ENCODE measurements at places on chromosomes 1 and 21. TPM values are rescaled to one million over a fixed set of nuclear protein-coding genes. Genes with fewer than 3 reads are reported as not detected.

The RAD54L gene
- total RNA-seq = 4.0 TPM

The MSH4 gene
- 0.20 TPM for total RNA-seq

The MYCL gene
- 0.37 TPM for total RNA-seq

The ZMYND12 gene
- 0.39 TPM for total RNA-seq

The THAP3 gene
- total RNA-seq = 19.5 TPM

The TNNI3K gene
- total RNA-seq = 0.39 TPM

The CD101 gene
- 0.20 TPM for total RNA-seq

The GBP7 gene
- not detected for total RNA-seq

The AMY2B gene
- total RNA-seq = 3.3 TPM

The DRAM2 gene
- total RNA-seq = 36.7 TPM

The ASCL5 gene
- total RNA-seq = under 0.01 TPM

The RGS4 gene
- 25.8 TPM for total RNA-seq

The OR2G2 gene
- not detected for total RNA-seq

The SLC44A5 gene
- total RNA-seq = not detected

The HES3 gene
- total RNA-seq = not detected

The ITLN2 gene
- total RNA-seq = not detected

The AVPR1B gene
- not detected for total RNA-seq

The CAMK1G gene
- total RNA-seq = under 0.01 TPM

The PIGK gene
- 22.4 TPM for total RNA-seq

The CHIT1 gene
- total RNA-seq = not detected

The SLC30A10 gene
- total RNA-seq = not detected

The PIGM gene
- total RNA-seq = 5.1 TPM
